GM12864 (cell line): ENCODE measurements at places on chromosomes 11 and 22.

GRCh38 chr11:45343444-45343843, 57.3 kb upstream of the SYT13 start:
- DNase-seq: no peak

DNA sequence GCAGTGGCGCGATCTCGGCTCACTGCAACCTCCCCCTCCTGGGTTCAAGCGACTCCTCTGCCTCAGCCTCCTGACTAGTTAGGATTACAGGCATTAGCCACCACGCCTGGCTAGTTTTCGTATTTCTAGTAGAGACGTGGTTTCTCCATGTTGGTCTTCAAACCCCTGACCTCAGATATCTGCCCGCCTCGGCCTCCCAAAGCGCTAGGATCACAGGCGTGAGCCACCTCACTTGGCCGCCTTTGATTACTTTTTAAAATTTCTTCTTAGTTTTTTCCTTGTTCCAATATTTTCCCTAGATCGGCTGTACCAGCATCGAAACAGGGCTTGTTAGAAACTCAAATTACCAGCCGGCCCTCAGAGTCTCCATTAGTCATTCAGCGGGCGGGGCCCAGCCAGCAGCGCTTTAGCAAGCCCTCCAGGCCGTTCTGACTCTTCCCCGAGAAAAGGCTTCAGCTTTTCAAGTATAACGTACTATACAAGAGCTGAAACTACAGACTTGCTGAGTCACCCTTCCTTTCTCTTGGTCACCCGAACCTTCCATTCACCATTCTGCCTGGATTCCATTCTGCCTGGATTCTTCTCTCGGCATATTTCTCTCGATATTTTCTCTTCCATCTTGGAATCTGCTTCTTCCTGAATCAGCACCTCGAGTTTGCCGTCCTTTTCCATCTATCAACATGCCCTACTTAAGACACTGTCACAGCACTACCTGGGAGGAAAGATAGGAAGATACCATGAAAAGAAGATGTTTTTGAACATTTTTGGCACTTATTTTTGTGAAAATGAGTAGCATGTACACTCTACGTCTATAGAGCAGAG, 6.7 kb upstream of the CAPRIN1 start:
- DNase-seq: no peak

DNA sequence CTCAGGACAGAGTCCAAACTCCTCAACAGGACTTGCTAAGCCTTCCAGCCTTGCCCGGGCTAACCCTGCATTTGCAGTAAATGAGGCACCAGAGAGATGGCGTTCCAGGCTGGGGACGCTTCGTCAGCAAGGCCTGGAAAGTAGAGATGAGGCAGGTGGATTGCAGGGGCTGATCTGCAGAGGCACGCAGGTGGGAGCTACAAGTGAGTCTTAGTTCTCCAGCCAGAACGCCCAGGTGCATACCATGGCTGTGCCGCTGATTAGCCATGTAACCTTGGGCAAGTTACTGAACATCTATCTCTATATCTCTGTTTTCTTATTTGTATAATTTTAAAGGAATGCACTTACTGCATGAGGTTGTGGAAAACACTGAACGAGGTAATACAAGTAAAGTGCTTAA, 52.7 kb upstream of the BARX2 start:
- DNase-seq: no peak

DNA sequence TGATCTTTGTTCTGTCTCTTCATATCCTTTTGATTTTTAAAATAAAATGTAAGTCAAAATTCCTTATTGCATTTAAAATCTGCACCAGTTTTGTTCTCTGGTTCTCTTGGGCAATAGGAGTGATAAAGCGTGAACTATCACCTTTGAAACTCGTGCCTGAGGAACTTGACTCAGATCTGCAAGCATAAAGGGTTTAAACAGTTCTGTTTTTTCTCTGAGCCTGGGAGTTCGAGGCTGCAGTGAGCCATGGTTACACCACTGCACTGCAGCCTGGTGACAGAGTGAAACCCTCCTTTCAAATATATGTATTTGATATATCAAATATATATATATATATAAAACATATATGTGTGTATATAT, 38.9 kb upstream of the CLMP start:
- DNase-seq: no peak

DNA sequence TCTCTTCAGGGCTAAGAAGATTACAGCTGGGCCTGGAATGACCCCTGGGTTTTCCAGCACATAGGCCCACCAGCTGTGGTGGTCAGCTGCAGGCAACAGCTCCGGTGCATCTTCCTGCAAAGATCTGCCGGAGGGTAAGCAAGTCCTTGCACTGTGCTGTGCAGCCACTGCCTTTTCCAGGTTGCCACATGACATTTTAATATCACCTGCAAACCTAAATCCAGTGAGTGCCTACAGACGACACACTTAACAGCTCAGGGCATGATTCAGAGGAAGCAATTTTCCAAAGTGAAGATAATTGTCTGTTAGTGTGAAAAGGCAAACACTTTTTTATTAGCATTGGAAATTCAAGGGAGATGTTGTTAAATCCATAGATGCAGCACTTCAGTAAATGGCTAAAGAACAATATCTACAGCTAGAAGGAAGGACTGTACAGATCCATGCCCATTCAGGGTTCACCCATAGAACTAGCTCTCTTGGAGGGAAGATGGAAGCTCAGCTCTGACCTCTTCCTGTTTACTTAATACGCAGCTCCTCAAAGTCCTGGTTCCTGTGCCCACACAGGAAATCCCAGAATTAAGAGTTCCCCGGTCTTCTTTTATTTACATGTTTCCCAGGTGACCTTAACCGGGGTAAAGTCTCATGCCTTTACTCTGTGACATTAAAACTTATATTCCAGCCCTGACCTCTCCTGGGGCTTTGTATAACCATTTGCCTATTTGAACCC, 13.3 kb upstream of the NRIP3 start:
- DNase-seq: no peak

DNA sequence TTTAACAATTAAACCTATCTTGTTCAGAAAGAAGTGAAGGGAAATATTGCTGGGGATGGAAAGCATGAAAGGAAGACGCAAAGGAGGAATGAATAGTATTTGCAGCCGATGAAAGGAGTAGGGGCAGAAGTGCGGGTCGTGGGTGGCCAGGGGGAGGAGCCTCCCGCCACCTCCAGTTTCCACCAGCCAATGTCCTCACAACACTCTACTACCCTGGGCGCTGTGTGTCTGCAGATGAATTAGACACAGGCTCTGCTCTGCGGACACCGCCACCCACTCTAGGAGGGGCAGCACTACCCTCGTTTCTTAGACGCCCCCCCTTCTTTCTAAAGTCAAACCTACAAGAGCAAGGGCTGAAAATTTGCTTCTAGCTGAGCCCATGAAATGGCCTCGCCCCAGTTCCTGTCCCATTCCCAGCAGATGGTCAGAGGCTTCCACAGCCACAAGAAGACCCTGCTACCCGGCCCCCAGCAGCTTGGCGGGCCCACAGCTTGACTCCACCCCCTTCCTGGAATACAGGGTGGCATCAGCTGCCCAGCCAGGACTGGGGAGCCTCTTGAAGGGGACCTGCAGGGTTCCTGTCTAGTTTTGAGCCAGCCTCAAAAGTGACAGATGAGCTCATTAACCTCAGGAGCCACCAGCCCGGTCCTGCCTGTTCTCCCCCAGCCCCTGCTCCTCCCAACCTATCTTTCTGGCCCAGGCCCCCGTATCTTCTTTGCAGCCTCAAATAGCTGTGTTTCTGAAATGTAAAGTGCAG, 268.1 kb downstream of the BUD13 start:
- DNase-seq: no peak

DNA sequence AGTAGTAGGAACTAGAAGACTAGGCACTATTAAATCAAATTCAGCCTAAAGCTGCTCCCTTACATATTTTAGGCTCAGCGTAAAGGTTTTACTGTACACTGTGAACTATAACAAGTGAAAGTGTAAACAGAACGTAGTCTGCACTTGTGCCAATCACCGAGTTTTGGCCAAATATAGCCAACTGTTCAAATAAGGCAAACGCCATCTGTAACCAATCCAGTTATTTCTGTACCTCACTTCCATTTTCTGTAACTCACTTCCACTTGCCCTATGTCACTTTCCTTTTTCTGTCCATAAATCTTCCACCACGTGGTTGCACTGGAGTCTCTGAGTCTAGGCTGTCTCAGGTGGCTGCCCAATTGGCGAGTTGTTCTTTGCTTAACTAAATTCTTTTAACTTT, 2132.2 kb downstream of the LRRC4C start:
- no peak for DNase-seq

GRCh38 chr11:59459916-59460315, 3.2 kb downstream of the OR4D6 start:
- no peak for DNase-seq

DNA sequence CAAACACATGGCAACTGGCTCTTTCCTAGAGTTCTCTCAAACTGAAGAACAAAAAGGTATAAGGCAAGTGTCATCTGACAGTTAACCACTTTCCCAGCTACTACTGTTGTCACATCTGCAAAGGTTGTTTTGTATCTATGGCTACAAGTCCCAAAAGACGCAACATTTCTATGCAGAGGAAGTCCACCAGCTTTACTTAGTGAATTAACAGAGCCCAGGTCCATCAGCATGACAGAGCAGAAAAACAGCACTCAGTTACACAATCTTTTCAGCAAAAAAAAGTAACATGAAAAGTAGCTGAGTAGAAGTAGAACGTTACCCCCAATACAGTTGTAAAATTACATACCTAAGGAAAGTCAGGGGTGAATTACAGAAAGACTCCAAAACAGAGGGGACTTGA, 12.1 kb downstream of the CPSF7 start:
- DNase-seq: no peak

DNA sequence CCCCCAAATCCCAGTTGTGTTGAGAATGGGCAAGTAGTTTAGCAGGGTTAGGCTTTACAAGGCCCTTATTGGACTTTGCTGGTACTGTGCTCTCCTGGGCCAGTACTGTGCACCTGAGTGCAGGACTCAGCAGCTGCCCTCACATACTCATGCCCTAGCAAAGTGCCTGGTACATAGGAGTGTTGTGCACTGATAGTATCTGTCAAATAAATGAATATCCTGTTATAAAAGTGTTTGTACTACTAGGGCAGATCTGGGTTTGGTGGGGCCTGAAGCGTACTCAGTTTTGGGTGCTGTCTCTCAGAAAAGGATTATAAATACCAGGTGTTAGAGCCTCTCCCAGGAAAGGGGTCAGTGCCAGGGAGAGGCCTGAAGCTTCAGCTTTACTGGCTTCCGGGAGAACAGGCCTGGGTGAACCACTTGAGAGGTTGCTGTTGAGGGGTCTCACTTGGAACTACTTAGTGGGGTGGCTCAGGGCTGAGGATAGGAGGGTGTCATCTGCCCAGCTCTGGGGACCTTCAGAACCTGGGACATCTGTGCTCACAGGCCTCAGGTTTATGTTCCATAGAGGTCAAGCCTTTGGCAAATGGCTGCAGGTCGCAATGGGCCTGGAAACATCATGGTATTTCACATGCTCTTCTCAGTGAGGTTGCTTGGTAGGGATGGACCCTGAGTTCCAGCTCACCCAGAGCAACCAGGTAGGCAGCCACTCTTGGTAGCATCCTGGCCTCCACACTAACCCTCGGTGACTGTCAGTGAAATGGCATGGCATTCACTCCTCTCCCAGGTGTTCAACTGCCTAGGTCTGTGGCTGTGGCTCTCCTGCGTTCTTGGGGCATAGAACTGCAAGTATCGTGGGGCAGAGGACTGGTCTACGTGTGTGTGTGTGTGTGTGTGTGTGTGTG, 106.1 kb downstream of the ZBTB16 start:
- DNase-seq: no peak

DNA sequence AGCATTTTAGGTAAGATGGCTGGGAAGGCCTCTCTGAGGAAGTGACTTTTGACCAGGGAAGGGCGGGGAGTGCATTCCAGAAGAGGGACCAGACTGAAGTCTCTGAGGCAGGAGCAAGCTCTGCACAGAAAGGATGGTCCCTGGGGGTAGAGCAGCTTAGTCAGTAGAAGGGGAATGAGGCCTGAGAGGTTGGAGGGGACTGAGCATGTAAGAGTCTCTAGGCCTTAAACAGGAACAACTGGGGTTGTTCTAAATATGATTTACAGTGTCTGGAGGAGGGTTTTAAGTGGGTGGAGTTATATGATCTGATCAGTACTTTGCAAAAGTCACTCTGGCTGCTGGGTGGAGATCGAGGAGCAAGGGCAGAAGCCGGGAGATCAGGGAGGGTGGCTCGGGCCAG, 31.7 kb upstream of the TEF start:
- no peak for DNase-seq

DNA sequence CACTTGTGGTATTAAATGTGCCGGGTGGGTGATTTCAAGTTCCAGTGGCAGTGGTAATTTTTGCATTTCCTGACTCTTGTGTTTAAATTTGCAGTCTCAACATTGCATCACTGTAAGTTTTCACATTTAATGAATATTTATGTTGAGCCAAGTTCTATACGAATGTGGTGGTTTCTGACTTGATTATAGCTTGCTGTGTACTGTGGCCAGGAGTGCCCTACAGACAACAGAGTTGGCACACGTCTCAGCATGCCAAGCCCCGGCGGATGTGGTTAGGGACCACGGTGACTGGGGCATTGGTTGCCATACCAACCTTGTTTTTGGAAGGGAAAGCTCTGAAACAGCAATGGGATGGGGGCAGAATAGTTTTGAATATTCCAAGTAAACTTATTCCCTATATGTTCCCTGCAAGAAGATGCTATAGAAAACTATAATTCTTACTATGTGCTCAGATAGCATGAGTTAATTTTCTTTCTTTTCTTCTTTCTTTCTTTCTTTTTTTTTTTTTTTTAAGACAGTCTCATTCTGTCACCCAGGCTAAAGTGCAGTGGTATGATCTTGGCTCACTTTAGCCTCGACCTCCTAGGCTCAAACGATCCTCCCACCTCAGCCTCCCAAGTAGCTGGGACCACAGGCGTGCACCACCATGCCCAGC, 16.0 kb downstream of the ZNRF3 start:
- no peak for DNase-seq

- DNase-seq: no peak
These were observed 1.1 kb downstream of the NLRP6 start for GRCh38 chr11:279040-279965.

GRCh38 chr11:95067841-95068219, 1.1 kb downstream of the SRSF8 start:
- DNase-seq: no peak

GRCh38 chr11:95976550-95976949, 52.6 kb upstream of the MTMR2 start:
- DNase-seq: no peak

GRCh38 chr11:12900496-12900895, 108.6 kb upstream of the RASSF10 start:
- no peak for DNase-seq
